Brain pericyte (primary cell): ENCODE measurements at places on chromosomes 2 and 18.

- no peak for DNase-seq
These were observed 34.4 kb downstream of the NCL start for GRCh38 chr2:231429901-231430300.

DNA sequence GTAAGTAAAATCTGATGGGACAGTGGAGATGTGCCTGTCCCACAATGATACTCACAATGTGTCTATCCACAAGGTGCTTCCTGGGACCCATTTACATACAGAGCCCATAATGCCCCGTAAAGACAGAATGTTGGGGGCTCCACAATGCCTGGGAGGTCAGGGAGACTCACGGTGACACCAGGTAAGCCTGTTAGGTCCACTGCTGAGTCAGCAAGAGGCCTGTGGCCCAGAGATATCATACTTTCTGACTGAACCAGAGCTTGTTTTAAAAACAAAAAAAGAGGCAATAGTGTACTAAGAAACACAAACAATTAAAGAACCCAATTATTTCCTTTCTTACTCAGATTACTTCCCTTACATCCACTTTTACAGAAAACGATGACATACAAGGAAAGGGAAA lies 771.1 kb upstream of the ID2 start:
- DNase-seq: no peak

DNA sequence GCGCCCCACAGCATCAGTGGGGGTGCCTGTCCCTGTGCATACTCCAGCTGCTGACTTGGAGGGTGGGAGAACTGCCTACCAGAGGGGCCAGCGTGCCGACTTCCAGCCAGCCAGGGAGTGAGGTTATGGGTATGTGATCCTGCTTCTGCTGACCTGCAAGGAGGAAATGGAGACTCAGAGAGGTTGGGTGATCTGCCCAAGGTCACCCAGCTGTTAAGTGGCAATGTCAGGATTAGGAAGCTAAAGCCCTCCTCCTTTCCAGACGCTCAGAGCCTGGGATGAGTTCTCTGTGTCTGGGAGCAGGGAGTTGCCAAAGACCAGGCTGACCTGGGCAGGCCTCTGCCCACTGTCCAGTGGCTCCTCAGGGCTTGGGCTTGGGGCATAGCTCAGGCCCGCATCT lies 169.6 kb downstream of the GLI2 start:
- no peak for DNase-seq

DNA sequence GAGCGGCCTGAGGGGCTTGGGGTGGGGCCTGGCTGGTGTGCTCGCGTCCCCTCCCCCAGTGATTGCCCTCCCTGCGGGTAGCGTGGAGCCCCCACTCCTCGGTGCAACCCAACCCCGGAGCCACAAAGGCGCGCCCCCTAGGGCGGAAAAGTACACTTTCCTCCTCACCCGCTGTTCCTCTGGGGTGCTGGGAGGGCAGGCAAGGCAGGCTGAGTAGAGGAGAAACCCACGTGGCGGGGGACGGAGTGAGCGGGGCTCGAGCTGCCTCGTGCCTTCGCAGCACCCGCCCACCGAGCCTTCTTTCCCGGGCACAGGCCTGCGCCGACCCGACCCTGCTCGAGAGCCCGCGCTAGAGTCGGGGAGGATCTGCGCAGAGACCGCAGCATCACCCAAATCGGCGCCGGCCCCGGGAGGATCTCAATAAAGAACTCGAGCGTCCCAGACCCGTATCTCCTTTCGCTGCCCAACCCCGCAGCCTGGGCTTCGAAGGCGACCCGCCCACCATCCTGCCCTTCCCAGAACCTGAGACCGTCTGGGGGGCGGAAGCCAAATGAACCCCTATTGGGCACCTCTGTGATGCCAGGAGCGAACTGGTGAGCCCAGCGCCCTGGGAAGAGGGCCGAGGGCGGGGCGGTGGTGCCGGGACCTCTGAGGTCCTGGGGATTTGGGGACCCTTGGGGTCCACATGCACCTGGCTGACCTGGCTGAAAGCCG lies 1.5 kb downstream of the UCN start:
- no peak for DNase-seq

GRCh38 chr2:113756355-113757137 lies at the start of gene SLC35F5:
Gene SLC35F5 (minus strand): TSS chr2:113756642. CDS start chr2:113756409, 233 bp downstream.
- DNase-seq: peak; percentile 71

DNA sequence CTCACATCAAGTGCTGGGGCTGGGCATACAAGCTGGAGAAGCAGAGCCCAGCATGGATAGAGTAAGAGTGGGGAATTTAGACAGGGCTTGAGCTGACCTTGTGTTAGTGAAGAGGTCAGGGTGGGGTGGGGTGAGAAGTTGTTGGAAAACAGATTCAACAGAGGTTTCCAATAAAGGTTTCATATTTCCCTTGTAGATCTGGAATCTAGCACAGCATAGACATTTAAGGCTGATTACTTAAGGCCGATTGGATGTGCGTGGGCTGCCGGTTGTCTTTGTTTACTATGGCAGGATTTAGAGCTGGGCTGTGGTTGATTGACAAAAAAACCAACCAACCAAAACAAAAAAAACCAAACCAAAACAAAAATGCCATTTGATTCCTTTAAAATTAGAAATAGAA lies 114.9 kb upstream of the SEC11C start:
- DNase-seq: peak; percentile 22
